ENCODE measurements at places on chromosomes 7 and 10.

DNA sequence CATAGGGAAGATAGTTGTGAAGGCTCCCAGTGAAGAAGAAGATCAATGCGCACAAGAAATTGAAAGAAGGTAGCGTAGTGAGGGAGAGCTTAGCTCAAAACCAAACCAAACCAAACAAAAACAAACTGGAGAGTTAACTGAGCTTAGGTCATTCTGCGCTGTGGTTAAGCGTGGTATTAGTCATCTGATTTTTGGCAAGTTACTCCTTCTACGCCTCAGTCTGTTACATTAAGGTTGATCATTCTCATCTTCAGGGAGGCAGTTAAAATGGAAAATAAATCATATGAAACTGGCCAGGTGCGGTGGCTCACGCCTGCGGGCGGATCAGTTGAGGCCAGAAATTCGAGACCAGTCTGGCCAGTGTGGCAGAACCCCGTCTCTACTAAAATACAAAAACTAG is 259.7 kb downstream of the EXOC4 start:
- no peak for DNase-seq

- DNase-seq: peak; percentile 87
Measured at GRCh38 chr10:132185601-132186487, 904 bp upstream of the DPYSL4 start.

GRCh38 chr7:142910031-142910433 is 23.5 kb downstream of the TRPV5 start:
- DNase-seq: no peak

- DNase-seq: no peak
Measured at GRCh38 chr10:52869864-52870263, 97.3 kb upstream of the MBL2 start.

DNA sequence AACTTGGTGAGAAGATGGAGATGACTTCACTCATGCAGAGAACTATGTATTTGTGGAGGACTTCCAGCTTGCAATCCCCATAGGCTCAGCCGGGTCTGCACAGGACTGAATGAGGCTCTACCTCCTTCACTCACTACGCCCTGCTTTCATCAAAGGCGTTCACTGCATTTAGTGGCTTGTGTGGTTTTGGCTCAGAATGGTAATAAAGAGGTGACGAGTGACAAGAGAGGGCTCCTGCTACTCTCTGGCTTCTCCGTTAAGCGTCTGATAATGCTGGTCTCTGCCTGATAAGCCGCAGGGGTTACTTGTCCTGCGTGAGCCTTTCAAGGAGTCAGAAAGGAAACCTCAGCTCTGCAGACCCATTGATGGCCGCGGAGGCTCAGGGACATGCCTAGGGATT is 343.4 kb downstream of the PRPF18 start:
- DNase-seq: no peak

GRCh38 chr7:154195266-154195665 is 143.1 kb downstream of the DPP6 start:
- DNase-seq: no peak

DNA sequence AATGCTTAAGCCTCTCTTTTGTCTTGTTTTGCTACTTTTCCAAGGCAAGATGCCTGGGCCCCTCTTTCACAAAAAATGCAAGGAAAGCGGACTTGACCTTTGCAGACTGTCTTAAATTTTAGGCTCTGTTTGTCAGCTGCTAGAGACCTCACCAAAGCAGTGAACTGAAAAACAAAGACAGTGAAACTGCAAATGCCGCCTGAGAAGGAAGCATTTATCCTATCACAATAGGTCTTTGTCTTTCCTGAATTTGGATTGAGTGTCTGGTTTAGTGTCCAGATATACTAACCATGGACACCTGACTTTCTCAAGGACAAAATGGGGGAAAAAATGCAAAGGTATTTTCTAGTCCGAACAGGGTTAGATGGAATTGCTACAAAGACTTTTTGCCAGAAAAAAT is 256.9 kb downstream of the INHBA start:
- no peak for DNase-seq

DNA sequence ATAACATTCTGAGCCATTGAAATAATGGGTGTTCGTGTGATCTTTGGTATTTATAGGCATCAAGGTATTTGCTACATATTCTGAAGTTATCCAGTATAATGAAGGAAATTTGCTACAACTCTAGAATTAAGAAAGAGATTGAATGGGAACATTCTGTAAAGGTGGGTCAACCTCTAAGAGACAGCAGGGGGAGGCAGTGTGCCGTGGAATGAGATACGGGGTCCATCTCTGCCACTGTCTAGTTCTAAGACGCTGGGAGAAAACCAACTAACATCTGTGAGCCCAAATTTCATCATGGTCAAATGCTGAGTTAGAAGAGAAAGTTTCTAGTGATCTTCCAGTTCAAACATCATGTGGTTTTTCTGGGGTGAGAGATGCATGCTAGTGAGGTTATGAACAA is 368.9 kb downstream of the SORCS1 start:
- no peak for DNase-seq

Measured in NCI-H146 (cell line).